ENCODE measurements at places on chromosomes 3 and 15.

DNA sequence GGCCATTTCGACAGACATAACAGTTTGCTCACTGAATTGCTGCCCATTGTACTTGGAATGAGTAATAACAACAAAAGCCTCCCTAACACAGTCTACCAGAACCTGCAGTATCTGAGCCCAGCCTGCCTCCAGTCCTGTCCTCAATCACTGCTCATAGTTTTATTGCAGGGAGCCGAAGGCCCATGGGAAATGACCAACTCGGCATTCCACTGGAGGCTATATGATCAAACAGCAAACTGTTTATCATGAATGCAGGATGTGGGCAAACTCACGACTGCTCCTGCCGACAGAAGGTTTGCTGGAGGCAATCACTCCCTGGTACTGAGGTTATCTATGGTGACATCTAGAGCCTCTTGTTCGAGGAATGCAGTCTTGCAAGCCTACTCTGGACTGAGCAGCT is 46.3 kb downstream of the LSM3 start:
- no peak for DNase-seq

- DNase-seq: peak; percentile 87
Measured at GRCh38 chr15:89114990-89115389, 26.7 kb downstream of the ABHD2 start.

DNA sequence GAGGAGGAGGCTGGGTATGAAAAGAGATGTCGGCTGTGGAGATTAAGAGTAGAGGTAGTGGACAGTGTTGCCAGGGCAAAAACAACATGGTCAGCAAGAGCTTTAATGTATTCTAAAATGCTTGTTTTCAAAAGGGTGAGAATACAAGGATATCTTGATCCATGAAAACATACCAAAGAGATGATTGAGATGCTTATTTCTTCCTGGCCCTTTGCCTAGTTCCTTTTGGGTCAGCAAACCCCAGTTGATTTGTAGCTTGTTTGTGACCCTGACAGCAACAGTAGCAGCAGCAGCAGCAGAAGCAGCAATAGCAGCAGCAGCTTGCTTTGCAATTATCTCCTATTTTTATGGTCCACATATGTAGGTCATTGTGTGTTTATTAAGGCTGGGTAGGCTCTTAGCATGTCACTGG is 337.3 kb downstream of the LPP start:
- no peak for DNase-seq

- no peak for DNase-seq
Measured at GRCh38 chr15:40878785-40879184, 4.8 kb upstream of the RHOV start.

DNA sequence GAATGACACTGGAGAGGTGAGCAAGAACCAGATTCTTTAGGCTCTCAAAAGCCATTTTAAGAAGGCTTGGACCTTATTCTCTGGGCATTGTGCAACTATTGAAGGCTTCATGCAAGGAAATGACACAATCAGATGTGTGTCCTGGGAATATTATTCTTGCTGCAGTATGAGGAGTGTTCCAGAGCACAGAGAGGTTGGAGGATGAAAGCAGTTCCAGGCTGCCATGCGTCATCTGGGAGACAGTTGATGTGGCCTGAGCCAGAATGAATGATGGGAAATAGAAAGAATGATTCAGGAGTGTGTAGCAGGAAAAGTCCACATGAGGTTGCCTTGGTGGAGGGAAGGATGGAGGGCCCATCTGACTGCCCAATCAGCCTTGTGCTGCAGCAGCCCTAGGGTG is 123.1 kb downstream of the CHCHD6 start:
- no peak for DNase-seq

DNA sequence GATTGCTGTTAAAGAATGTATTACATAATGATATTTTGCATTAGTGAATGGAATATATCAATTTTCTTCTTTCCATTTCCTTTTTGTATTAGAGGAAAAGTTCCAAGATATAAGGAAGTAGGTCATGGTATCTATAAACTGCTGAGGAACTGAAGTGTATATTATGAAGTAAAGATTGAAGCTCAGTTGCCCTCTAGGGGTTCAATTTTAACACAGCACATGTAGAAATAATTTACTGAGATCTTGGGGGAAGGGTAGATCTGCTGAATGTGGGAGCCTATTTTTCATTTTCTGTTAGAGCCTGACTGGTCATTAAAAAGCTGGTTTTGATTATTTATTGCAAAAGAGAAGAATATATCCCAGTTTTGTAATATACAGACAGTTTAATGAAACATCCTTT is 45.2 kb downstream of the CMC1 start:
- no peak for DNase-seq

DNA sequence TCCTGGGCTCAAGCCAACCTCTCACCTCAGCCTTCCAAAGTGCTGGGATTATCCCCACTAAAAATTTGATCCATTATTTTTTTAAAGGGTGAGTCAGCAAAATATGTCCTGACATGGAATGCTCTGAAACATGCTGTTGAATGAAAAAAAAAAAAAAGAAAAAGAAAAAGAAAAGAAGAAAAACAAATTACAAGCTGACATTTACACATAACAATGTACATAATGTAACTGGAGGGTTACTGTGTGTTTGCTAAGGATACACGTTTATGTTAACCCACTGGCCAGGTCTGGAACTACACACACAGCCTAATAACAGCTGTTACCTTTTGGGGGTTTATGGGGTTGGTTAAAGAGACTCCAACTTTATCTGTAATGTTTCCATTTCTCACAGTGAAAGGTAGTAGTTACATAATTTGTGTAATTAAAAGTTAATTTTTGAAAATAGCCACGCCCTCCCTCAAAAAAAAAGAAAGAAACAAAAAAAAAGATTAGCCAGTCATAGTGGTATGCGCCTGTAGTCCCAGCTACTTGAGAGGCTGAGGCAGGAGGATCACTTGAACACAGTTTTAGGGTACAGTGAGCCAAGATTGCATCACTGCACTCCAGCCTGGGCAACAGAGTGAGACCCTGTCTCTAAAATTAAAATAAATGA is 3.1 kb upstream of the MESP2 start:
- DNase-seq: no peak

- no peak for DNase-seq
Measured at GRCh38 chr3:53154881-53155285, 6.1 kb upstream of the PRKCD start.

GRCh38 chr3:39104961-39105686 is 2.3 kb downstream of the GORASP1 start:
- DNase-seq: no peak

- DNase-seq: peak; percentile 28
Measured at GRCh38 chr3:179811321-179812095, 158.7 kb downstream of the USP13 start.
